Hindlimb muscle (tissue), 1 donor: ENCODE measurements at places on chromosomes 6 and 20.

GRCh38 chr6:8434727-8435092, 635 bp downstream of the SLC35B3 start:
- no peak for DNase-seq

GRCh38 chr6:49784272-49784671, 2.8 kb downstream of the PGK2 start:
- no peak for DNase-seq

- DNase-seq, result no peak
Observed at GRCh38 chr20:15564981-15565380, 1008.3 kb downstream of the KIF16B start.

DNA sequence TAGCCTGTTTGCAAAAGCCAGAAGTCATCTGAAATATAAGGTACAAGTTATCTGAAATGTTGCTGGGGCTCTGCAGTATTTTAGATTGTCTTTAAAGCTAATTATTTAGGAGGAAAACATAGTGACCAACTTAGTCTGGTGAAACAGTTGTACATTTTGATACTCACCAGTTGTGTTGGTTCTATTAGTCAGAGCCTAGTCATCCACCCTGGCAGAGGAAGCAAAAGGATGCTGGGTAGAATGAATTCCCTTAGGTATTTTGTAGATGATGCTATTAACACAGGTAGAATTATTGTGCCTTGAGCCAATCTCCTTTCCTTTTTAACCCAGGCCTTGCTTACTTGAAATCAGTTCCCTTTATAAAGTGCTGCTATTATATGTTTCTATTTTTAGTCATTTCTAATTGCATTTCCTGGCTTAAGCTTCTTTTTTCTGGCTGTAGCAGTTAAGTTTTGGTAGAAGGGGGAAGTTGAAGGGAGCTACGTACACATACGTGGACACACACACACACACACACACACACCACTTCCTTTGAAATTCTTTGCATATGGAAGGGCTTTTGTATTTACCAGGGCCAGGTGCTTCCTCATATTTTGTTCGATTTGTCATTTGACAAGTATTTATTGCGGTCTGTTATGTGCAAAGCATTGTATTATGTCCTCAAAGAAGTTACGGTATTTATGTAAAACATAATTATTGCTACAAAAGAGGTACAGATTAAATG, 82.4 kb downstream of the RTN4IP1 start:
- DNase-seq, result no peak

DNA sequence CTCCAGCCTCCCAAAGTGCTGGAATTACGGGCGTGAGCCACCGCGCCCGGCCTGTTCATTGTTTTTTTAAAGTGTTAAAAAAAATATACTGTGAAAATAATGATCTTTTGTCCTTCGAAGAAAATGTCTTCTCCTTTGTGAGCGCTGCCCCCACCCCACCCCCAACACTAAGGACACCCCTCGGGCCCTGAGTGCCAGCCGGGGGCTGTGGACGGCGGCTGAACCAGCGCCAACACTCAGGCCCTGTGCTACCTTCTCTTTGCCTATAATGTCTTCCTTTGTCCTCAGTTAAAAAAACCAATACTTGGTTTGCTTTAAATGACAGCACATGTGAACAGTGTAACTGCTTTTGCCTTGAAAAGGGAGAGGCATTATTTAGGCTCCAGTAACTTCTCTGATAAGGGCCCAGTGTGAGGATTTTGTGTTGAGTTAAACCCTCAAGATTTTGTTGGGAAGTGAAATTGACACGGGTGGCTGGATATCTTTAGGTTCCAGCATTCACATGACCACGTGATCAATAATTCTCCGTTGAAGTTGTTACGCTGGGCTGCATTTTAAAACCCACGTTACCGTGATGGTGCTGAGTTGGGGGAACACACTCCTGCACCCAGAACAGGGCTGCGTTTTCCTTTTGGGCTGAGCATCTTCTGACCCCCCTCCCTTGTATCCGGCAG, 9.5 kb upstream of the ADRM1 start:
- no peak for DNase-seq

GRCh38 chr6:26157251-26158075, 70.2 kb downstream of the HFE start:
- DNase-seq, result peak; percentile 93

- DNase-seq, result no peak
Observed at GRCh38 chr6:25670208-25670607, 18.2 kb downstream of the SCGN start.

- no peak for DNase-seq
Observed at GRCh38 chr6:24195836-24196597, 70.0 kb downstream of the NRSN1 start.

DNA sequence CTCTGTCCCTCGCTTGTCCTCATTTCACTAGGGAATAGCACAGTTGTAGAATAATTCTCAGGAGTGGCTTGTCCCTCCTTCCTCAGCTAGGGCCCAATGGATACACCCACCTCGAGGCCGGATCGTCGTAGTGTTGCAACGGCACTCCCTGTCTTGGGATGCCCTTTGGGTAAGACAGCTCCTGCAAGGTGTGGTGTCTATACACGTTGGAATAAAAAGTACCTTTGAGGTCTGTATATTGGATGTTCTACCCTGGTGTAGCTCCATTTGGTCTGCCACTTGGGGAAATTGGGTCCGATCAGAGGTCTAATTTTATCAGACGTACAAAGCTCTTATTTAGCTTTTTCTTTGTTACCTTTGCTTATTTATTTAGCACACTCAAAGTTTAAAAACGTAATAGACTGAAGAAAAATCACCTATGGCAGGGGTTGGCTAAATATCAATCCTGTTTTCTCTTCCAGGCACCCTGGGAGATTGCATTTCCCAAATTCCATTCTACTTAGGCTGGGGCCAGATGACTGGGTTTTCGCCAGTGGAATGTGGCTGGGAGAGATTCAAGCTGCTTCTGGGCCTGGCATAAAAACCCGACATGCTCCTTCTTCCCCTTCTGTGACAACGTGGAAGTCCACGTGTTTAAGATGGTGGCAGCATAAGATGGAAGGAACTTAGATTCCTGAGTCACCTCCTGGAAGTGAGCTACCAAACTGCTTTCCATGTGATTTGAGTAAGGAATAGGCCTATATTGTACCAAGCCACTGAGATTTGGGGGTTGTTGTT, 82.3 kb upstream of the CD83 start:
- DNase-seq, result no peak

GRCh38 chr6:118309337-118310093, 238.6 kb upstream of the PLN start:
- no peak for DNase-seq

DNA sequence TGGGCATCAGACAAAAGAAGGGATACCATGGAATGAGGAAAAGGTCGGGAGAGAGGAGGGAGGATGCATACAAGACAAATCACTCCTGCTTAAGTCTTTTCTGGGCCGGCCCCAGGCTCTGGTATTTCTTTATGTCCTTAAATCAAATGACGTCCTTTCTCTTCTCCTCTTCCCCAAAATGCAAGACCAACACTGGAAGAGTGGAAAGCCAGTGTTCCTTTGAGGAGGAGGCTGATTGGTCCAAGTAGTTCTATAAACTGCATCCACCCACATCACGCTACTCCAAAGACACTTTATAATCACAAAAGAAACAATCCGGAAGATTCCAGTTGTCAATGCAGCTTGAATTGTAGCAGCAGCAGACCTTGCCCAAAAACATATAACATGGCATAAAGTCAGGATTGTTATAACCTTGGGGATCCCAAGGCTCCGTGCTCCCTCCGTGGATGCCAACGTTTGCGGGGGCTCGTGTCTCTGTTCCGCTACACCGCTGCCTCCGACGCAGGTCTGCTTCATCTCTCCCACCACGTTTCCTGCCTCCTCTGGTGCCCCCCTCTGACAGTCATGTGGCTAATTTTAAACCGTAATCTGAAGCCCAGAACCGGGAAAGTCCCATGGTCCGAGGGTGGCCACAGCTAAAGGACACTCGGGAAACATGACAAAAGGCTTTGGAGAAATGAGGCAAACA, 47.1 kb downstream of the MCUR1 start:
- DNase-seq, result peak; percentile 79

DNA sequence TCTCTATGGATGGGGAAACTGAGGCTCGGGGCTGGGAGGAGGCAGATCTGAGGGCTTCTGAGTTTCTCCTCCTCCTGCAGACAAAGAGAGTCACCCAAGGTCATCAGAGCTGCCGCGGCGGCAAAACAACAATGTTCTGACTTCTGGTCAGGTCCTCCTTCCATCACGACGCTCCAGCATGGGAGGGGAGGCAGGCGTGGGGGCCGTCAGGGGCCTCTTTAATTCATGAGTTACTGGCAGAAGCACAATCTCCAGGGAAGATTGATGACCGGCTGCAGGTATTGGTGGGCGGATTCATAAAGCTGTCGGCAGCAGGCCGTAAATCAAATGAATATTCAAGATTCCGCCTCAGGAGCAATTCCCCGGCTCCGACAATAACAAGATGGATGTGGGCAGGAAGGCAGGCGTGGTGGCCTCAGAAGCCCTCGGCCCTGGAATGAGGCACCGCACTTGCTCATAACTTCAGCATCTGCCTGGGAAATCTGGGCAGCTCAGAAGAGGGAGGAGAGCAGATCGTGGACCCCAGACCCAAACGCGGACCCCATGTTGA, 19.1 kb downstream of the PCK1 start:
- no peak for DNase-seq

DNA sequence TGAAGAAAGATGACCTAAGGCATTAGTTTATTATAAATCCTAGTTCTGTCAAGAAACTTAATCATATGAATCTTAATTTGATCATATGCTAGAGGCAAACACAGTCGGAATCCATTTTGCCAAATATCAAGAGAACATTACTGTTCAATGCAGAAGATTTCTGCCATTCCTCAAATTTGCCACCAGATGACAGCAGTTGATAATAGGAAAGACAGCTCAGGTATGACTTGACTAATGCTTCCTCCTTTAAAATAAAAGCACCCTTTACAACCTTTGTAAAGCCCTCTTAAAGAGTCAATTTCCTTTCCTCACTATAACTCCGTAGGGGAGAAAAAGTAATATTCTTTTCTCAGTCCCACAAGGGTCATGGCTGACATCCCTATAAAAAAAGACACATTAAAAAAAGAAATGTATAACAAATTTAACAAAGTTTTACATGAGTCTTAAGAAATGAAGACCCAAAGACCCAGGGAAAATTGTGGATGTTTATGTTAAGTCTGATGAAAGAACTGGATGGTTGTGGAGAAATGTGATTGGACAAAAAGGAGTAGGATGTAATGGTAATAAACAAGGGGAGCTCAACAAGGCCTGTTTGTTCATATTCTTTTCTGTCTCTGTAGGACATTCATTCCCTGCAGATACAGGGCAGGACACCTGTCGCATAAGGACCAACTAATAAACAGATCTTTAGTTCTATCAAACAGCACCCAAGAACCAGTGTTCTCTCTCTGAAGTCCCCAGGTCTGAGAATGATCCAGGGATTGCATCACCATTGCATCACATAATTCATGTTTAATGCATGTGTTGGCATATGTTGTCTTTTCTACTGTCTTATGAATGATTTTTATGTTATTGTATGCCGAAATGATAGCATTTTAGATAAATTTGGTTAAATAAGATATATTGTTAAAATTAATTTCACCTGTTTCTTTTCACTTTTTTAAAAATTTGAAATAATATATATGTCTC, 23.0 kb upstream of the IL17A start:
- DNase-seq, result no peak

DNA sequence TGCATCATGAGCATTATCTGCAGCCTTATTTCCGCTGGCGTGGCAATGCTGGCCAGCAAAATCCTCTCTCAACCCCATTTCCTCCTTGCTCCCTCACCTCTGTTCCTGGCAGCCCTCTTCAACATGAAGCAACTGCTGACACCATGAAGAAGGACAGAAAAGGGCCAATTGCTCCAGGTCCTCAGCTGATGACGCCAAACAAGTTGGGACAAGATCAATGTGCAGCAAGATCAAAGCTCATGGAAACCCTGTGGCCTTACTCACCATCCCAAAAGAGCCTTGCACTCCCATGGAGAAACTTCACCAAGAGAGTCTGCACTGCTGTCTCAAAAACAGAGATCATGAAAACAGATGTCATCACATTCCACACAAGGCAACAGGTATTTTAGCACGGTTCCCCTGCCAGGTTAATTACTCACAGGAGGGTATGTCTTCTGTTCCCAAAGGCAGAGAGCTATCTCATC, 7.4 kb downstream of the GFOD1 start:
- DNase-seq, result no peak

DNA sequence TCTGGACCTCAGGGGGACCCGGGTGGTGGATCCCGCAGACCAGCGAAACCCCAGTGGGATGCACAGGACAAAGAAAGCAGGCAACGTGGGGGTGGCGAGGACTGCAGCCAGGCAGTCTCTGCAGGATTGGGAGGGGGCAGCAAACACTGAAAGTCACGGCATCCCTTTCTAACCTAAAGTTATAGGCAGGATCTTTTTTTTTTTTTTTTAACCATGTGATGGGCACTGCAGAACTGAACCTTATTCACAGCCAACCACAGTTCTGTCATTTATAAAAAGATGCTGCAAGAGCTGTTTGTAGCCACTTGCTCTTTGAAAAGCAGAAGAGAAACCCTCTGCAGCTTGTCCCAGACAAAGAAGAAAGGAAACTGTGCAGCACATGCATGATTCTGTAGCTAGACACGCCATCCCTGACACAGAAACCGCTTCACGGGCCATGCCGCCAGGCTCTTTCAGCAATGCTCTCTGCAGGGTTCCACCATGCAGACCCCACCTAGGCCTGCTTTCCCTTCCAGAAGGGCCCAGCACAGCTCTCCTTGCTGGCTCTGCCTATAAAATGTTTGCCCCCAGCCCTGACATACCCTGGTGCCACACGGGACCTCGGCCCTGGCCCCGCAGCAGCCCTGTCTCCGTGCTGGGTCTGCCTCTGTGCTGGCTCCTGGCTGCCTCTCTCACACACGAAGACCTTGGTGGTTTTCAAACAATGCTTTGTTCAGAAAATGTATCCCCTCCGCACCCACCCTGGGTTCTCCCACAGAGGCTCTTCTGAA, 70.8 kb downstream of the PYGB start:
- DNase-seq, result no peak

DNA sequence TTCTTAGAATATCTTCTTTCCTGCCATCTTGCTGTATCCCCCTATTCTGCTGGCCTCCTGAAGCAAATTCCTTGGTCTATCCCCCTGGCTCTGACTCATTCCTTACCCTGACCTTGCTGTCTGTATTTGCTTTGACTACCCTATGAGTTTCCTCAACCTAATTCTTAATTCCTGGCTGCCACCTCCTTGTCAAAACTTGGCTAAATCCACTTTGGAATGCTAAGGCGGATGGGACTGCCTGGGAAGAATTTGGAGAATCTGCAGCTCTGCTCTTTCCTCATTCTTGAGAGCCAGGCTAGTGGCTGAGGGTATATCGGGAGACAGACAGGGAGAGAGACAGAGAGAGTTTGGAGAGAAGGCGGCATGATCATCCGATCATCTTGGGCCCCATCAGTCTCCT, 24.4 kb downstream of the CAP2 start:
- DNase-seq, result no peak

DNA sequence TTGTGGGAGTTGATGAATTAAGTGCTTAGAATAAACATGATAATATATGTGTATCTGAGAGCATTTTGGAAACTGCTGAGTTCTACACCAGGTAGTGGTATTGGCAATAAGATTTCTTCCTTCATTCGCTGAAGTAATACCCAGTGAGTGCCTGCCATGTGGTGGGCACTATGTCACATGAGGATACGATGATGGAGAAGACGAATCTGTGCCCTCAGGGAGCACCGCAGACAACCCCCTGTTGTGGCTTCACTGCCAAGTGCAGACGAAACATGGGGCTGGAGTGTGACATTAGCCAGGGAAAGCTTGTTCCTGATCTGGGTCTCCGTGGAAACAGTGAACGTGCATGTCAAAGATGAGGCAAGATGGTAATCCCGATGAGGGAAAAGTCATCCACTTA, 7.9 kb downstream of the ZNF76 start:
- DNase-seq, result no peak

- DNase-seq, result peak; percentile 22
Observed at GRCh38 chr6:107866606-107867301, 42.6 kb upstream of the SCML4 start.

- no peak for DNase-seq
Observed at GRCh38 chr20:1377341-1377871, 15.4 kb downstream of the FKBP1A start.
